ENCODE measurements at places on chromosomes 4 and X.
A peak's percentile ranks its signal among the peaks of the same experiment; 100 is the strongest.

GRCh38 chr4:148093065-148093464 is 349.1 kb downstream of the NR3C2 start:
- no peak for DNase-seq

DNA sequence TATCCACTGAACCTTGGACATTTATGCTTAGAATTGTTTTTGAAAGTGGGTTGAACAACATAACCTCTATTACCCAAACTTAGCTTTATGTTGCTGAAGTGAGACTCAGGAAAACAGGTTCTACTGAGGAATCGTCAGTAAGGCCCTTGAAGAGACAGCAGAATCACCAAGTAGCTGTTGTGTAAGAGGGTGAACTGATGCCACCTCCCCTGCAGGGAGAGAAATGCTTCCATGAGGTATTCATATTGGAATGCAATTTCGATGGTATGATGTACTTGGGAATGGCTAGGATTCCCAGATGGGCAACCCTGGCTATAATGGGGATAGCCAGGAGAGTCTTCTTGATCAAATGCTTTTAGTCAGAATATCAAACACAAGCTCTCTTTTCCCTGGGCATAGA is 4.1 kb upstream of the SCRG1 start:
- no peak for DNase-seq

DNA sequence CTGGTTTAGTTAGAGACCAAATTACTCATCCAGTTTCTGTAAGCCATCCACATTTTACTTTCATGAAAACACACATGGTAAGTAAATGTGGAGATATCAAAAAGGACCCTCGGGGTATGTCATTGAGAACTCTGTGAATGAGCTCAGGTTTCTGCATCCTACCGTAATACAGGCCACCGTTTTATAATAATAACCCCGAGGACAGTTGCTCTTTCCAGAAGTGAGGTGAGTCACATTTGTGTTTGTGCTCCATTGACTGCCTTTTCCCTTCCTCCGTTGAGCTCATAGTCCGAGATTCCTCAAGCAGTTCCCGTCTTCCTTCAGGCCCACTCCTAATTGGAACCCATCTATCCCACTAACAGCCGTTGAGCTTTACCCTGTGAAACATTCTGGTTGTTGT is 95.3 kb downstream of the GRID2 start:
- no peak for DNase-seq

- no peak for DNase-seq
Measured at GRCh38 chr4:180665994-180666824, 1577.0 kb upstream of the TENM3 start.

DNA sequence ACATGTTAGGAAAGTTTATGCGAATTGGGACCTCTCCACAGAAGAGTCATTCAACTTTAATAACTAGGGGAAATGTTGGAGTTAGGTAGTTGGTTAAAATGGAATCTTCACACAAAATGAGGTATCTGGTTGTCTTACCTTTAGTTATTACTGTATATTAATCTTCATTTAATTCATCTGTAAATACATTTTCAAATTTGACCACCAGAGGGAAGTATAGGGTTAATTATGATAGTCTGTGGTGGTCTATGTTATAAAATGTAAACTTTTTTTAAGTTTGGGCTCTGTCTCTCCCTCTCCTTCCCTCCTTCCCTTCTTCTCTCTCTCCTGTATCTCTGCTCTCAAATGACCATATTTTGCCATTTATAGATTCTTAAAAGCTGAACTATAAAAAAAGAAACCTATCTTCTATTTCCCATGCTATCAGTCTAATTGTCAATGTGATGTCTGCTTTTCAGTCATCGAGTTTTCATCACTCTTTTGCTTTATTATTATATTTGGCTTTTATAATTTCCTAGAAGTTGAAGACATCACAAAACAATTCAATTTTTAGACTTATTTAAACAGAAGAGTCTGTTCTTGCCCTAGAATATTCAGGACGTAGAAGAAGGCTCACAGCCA is 49.8 kb downstream of the TMEM144 start:
- no peak for DNase-seq

DNA sequence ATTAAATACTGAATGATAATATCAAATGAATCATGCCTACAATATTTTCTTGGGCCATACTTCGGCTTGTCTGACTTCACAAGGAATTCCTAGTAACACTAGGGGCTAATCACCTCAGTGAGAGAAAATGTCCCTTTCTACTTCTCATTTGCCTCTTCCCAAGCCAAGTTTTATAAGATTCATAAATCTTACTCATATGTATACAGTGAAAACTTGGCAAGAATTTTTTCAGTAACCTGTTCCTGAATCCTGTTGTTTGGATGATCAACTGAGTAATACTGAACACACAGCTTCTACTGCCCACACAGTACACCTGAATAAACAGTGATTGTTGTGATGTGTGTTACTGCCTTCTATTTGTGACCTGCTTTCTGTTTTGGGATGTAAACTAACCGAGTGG is 16.5 kb downstream of the TMPRSS11E start:
- DNase-seq: no peak

DNA sequence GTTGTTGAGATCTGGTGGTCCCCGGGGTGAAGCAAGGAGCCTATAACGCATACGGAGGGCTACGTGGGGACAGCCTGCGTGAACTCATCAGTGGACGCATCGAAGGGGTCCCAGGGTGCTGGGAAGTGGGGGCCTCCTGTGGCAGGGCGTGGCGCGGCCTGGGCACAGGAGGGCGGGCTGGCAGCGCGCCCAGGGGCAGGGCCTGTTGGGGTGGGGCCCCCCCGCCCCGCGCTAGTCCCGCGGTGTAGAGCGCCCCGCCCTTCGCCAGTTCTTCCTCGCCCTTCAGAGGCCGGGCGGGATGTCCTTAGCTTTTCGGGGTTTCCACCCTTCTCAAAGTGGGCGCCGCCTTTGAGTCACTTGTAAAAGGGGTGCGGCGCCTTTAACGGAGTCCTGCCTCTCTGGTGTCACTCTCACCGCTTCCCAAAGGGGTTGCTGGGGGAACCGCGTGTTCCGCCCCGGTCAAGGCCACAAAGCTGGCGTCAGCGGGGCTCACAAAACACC is 632 bp downstream of the PLP2 start:
- peak; percentile 66 for DNase-seq

DNA sequence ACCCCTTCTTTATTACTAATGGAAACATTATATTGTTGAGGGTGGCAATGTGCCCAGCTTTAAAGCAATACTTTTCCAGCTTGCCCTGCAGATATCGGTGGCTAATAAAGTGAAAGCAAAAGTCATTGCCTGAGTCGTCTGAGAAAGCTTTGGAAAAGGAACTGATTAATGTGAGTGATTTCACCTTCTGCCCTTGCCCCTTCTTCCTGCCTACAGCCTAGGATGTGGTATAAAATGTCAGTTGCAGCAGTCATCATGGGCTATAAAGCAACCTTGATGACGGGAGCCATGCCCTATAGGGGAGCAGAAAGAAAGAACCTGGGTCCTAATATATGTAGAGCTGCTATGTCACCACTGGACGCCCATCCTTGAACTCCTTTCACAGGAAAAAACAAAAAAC is 132.4 kb upstream of the USP9X start:
- peak; percentile 63 for DNase-seq

- DNase-seq: no peak
Measured at GRCh38 chrX:85620466-85620865, 241.0 kb upstream of the POF1B start.

DNA sequence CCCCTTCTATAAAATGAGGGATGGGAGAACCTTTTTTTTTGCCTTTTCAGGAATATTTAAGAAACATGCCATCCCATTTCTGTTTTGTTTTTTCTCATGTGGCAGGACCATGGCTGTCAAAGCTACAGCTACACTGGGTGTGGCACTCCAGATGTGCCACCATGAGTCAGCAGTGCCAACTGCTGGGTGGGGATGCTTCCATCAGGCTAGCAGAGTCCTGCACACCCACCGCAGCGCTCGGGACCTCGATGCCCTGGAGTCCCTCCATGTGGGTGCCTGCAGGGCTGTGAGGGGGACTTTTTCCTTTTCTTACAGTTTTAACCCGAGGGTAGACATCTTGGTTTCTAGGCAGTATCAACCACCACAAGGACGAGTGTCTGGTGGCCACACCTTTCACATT is 352.6 kb downstream of the NR3C2 start:
- DNase-seq: no peak

GRCh38 chr4:152727784-152728183 is 48.0 kb upstream of the TMEM154 start:
- no peak for DNase-seq

- DNase-seq: peak; percentile 41
Measured at GRCh38 chrX:56726605-56727004, 2.4 kb upstream of the NBDY start.

DNA sequence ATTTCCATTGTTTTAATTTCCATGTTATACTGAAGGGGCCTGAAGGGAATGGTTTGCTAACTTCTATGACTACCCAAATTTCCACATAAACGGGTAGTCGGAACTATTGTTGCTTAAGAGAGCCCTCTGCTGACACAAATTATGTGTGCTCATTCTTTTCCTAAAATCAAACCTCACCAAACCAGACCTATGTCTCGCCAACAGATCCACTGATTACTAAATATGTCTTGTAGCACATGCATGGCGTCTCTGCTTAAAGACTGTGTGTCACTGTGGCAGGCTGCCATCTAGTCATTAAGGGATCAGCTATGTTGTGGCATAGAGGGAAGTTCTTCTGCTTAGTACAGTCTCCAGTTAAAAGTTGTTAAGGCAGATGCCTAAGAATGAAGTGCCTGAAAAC is 25.1 kb downstream of the PIR start:
- peak; percentile 49 for DNase-seq

DNA sequence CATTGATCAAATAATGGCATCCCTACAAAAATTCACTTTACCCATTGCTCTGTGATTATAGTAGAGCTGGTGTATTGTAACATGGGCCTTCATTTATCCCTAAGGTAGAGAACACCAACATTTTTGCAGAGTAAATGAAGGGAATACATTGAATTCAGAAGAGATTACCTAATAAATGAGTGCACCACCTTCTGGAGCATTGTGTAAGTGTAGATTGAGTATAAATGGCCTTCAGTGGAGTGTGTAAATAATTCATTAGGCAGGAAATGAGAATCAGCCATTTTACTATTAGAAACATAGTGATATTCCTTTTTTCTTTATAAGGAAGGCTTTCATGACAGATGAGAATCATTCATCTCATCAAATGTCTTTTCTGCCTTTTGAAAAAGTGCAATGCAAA is 155.8 kb downstream of the FAM47B start:
- no peak for DNase-seq

GRCh38 chr4:20176881-20177280 is 74.8 kb upstream of the SLIT2 start:
- DNase-seq: no peak

DNA sequence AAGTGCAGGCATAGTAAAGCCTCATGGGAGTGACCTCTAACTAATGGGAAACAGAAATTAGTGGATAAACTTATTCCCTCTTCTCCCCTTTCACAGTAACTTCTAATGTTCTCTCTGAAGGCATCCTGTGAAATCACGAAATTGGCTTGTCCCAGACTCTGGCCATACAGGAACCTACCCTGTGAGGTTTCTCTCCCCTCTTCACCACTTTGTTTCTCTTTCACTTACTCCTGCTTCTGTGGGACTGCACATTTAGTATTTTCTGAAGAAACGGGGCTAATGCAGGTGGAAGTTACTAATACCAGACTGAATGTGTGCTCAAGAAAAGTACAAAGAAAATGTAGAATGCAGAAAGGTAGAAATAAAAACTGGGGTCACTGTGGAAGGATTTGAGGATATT is 20.0 kb downstream of the ZNF330 start:
- DNase-seq: no peak

DNA sequence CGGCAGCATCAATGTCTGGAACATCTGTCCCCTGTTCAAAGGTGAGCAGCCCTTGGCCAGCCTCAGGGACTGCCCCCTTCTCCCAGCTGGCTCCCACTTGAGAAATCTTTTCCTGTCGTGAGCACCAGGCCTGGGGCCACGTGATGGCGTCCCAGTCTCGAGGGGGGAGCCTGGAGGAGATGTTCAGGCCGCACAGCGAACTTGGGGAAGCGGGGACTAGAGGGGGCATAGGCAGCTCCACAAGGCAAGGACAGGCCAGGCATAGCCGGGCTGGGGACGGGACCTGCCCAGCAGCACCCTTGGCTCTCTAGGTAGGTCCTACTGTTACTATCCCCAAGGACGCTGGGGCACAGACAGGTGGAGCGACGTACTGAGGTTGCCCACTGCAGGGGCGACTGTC is 2.7 kb downstream of the SLC6A8 start:
- DNase-seq: no peak

GRCh38 chrX:50432829-50433289 is 37.8 kb downstream of the DGKK start:
- no peak for DNase-seq
